ENCODE measurements at places on chromosomes 1 and 21.

DNA sequence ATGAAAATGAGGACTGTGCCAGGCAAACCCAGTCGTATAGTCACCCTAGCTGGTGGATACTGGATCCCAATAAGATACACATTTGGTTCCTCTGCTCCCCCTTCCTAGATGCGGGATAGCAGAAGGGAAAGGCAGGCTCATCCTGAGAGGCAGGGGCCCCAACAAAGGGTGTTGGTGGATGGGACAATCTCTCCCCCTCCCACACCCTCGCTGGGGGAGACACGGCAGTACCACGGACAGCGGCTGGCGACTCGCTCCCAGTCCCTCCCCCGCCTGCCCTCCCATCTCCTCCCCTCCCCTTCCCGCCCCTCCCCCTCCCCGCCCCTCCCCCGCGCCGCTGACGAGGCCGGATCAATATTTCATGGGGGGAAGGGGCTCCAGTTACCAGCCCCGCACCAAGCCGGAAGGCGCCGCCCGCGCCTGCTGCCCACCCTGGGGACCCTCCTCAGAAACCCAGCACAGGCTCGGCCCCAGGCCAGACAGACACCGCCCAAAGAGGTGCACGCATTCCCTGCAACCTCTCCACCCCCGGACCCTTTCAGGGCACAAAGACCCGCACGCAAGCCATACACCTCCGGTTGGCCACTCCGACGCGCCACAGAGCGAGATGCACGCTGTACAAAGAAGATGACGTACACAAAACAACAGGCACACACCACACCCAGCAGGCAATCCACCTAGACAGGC, 11.5 kb downstream of the RIMS3 start:
- no peak for DNase-seq

DNA sequence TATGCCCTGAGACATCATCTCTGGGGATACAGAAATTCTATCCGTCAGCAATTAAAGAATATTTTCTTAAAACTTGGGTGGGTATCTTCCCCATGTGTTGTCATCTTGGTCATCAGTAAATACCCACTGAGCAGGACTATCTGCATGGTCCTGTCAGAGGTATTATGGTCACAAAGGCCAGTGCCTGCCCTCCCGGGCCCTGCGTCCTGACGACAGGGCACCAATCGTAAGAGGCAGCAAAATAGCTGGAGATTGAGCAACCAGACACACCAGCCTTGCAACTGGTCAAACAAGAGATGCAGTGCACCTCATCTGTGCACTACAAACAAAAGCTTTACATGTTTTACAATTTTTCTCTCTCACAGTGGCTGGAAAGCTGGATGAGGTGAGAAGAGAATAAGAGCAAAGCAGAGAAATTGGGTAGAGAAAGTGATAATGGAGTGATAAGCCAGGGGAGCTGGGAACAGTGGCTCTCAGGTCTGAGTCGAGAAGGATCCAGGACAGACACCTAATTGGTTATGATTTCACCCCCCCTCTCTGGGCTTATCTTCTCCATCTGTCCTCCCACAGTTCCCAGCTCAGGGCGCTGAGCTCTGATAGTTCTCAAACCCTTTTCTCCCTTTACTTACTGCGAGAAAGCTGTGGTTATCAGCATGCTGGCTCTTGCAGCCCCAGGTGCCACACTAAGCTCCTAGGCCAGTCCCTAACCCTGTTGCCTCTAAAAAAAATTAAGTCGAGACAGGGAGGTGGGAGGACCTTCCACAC, 8.8 kb upstream of the SRP9 start:
- no peak for DNase-seq

GRCh38 chr1:153833171-153833570, 58.0 kb downstream of the SLC27A3 start:
- no peak for DNase-seq

GRCh38 chr1:33180226-33180910, 1.5 kb downstream of the TRIM62 start:
- DNase-seq = peak; percentile 66

GRCh38 chr1:235127203-235127602, 1.4 kb downstream of the TOMM20 start:
- no peak for DNase-seq

GRCh38 chr1:186104459-186104858, 270.6 kb downstream of the TPR start:
- no peak for DNase-seq

- DNase-seq = no peak
Observed at GRCh38 chr1:185334182-185334581, 17.1 kb upstream of the IVNS1ABP start.

GRCh38 chr1:92708368-92708950, 76.4 kb downstream of the EVI5 start:
- no peak for DNase-seq

DNA sequence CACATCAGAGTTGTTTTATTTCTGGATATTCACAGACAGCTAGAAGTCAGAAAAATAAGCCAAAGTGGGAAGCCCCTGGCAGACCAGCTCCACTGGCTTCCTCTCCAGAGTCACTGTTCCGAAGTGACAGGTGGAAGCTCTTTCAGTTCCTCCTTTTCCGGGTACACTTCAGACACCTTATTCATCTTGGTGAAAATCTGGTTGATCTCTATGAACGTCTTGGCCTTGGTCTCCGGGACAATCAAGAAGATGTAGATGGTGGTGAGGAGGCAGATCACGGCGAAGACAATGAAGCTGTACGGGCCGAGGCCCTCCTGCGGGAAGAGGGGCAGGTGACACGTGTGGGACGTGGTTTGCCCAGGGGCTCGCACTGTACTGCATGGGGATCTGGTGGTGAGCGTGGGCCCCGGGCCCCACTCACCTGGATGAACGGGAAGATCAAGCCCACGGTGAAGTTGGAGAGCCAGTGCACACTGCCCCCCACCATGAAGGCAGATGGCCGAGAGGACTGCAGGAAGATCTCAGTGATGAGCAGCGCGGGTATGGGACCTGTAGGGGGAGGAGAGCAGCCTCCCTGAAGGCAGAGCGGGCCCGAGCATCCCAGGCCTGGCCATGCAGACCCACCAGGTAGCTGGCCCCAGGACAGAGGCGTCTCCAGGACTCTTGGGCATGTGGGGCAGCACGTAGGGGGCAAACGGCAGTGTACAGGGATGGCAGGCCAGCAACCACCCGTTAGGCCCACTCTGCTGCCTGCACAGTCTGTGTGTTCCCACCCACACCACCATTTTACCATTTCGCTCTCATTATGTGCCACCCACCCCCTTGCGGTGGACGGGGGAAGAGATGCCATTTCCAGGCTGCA, 11.5 kb upstream of the SLC2A7 start:
- DNase-seq = no peak

GRCh38 chr1:26351590-26352337, 2.2 kb downstream of the CRYBG2 start:
- DNase-seq = no peak

GRCh38 chr1:203124011-203124410, 3.5 kb upstream of the ADORA1 start:
- no peak for DNase-seq

GRCh38 chr1:89172468-89173143, 3.2 kb downstream of the GBP7 start:
- no peak for DNase-seq

GRCh38 chr1:100213141-100213540, 35.1 kb upstream of the LRRC39 start:
- no peak for DNase-seq

DNA sequence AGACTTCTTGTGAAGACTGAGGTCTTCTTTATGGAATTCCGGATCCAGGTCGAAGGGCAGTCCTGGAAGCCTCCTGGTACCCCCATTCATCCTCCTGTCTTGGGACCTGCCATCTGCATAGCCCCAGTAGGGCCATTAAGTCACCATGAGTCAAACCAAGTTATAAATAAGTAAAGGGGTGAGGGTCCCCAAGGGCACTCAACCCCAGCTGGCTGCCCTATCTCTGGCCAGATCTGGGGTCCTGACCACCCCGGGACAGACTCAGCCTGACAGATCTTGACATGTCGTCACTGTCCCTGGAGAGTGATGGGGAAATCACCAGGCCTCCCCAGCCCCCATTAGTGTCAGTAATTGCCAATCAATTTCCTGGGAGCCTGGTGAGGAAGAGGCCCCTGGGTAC, 108.7 kb downstream of the EPHB2 start:
- no peak for DNase-seq

GRCh38 chr1:15099441-15100120, 54.0 kb upstream of the TMEM51 start:
- no peak for DNase-seq

GRCh38 chr21:32108566-32108965, 170.3 kb downstream of the MIS18A start:
- no peak for DNase-seq

DNA sequence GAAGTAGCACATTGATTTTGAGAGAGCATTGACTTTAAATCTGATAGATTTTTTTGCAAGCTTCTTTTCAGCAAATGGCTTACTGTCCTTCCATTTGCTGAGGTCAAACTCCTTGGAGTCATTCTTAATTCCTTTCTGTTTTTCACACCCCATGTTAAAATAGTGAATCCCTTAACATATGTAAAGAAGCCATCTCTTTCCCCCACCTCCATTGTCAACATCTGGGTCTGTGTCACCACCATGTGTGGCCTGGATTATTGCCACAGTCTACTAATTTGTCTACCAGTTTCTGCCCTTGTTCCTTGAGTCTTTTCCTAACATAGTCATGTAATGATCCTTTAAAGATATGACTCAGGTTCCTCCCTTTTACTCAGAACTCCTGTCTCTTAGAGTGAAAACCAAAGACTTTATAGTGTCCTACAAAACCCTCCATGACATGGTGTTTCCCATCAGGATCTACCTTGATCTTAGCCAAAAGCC, 104.7 kb downstream of the ST6GALNAC3 start:
- DNase-seq = no peak

- no peak for DNase-seq
Observed at GRCh38 chr1:170692866-170693575, 29.1 kb downstream of the PRRX1 start.

- no peak for DNase-seq
Observed at GRCh38 chr1:7993593-7994479, 32.3 kb downstream of the ERRFI1 start.

DNA sequence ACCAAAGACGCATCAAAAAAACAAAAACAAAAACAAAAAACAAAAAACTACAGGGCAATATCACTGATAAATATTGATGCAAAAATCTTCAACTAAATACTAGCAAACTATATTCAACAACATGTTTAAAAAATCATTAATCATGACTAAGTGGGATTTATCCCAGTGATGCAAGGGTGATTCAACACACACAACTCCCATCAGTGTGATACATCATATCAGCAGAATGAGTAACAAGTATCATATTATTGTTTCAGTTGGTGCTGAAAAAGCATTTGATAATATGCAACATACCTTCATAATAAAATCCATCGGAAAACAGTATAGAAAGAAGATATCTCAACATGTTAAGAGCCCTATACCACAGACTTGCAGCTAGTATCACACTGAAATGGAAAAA, 953.0 kb downstream of the AMY1C start:
- no peak for DNase-seq

DNA sequence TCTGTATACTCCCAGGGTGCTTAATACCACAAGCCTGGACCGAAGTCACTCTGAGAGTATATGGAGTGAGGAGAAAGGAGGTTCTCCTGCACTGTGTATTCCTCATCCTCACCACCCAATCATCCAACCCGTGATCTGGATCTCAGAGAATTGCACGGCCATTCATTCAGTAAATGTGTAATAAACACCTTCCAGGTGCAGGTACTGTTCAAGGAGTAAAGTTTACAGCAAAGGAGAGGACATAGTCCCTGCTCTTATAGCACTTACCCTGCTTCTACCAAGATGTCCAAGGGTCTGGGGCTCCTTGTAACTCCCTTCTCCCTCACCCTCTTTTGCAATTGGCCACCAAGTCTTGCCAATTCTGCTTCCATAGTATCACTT, 139.2 kb upstream of the JUN start:
- no peak for DNase-seq

DNA sequence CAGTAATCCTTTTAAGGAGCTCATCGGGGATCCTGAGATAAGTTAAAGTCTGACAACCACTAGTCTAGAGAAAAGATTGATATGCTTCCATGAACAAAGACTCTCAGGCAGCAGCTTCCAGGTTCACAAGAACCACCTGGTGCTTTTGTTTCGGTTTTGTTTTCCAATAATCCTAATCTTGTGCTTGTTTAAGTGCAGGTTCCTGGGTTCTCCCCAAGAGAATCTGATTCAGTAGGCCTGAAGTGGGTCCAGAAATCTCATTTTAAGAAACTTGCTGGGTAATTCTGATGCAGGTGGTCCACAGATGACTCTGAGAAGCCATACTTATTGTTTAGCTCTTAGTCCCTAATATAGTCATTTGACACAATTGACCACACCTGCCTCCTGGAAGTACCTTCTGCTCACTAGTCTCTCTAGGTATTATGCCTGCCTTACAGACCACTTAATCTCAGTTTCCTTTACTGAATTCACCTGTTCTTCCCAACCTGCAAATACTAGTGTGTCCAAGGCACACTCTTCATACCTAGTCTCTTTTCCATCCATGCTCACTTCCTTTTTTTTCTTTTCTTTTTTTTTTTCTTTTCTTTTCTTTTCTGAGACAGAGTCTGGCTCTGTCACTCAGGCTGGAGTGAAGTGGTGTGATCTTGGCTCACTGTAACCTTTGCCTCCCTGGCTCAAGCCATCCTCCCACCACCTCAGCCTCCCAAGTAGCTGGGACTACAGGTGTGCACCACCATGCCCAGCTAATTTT, 20.5 kb upstream of the FRRS1 start:
- DNase-seq = no peak

DNA sequence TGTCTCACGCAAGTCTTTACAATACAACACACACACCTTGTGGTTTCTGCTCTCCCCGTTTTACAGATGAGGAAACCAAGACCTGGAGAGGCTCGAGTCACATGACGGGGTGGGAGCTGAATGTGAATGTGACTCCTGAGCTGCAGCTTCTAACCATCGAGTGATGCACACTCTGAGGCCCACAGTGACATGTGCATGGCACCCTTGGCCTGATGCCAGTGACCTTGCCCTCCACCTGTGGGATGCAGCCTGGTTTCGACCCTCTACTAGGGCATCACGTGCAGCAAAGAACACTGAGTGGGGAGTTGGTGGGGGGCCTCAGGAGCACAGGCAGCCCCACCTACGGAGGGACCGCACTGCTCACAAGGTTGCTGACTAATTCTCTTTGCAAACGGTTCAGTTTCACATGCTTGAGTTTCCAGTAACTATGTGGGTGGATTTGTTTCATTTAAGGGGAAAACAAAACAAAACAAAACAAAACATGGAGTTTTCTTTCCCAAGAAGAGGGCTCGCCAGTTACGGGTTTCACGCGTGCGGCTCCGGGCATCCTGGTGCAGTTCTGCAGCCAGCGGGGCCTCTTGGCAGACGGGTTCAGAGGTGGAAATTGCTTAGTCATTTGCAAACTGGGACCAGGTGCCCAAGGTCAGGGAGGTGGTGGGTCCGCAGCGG, 22.9 kb downstream of the SPSB1 start:
- no peak for DNase-seq
